ENCODE measurements at places on chromosomes 12 and 14.

DNA sequence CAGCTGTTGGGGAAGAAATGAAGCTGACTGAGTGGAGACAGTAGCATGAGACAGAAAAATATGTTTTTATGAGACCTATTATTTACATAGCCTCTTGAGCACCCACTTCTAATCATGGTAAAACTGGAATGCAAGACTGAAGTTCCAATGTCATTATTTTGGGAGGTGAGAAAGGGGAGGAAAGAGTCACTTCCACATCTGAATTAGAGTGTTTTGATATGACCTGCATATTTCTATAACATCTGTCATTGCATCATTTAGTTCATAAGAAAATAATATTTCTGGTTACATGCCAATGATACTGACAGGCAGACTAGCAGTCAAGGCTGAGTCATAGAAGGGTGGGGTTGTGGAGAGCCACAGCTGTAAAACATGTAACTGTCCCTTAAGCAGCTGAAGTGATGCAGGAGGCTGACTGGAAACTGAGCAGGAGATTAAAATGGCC is 26.7 kb downstream of the NTN4 start:
- no peak for DNase-seq

- peak; percentile 51 for DNase-seq
These were observed 18.9 kb downstream of the SYNE3 start for GRCh38 chr14:95497561-95498011.

GRCh38 chr14:77033622-77034589 is 5.4 kb upstream of the IRF2BPL start:
- peak; percentile 90 for DNase-seq

- no peak for DNase-seq
These were observed 398.1 kb downstream of the ZFP36L1 start for GRCh38 chr14:68394764-68395143.

DNA sequence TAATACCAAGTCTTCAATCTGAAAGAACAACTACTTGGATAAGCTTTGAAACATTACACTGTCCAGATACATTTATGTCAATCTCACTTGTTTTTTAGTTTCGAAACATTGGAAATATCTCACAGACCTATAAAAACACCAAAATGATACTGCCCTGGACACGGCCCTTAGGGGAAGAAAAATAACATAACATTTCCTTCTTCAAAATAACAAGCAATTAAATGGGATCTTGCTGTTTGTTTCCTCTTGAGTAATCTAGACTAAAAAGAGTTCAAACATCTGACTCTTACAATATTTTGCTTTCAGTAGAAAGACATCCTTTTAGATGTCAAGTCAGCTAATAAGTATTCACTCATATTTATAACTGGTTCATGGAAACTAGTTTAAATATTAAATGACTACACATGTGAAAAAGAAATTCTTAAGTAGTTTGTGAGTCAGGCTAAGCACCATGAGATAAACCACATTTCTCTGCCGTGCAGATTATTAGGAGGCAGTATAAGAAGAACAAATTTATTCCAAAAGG is 87.5 kb downstream of the EPS8 start:
- DNase-seq: no peak

GRCh38 chr14:32201193-32201815 is 541 bp upstream of the RNU6-7 start:
- DNase-seq: peak; percentile 85
